A549 treated with RU486 at 1 μM for 4 hours (cell line): ENCODE measurements at places on chromosomes 16 and 17. TPM values are rescaled to one million over a fixed set of nuclear protein-coding genes. Genes with fewer than 3 reads are reported as not detected.

The SLC5A2 gene
- 0.13 to 0.29 TPM in 2 of 5 replicates, not detected in the others for total RNA-seq

The CLEC18C gene
- total RNA-seq: 0.08 to 0.13 TPM in 2 of 5 replicates, not detected in the others

The KRTAP4-7 gene
- total RNA-seq: not detected in 5 replicates

The SPATA32 gene
- total RNA-seq: 0.09 to 0.31 TPM (median 0.13 TPM) in 5 replicates

The STAT5A gene
- 4.7 to 7.6 TPM (median 5.6 TPM) in 5 replicates for total RNA-seq

The AIPL1 gene
- not detected in 5 replicates for total RNA-seq

The KIF2B gene
- total RNA-seq: not detected in 5 replicates

The CACNB1 gene
- 4.5 to 5.5 TPM (median 5.2 TPM) in 5 replicates for total RNA-seq

The CCT6B gene
- 0.37 to 2.4 TPM (median 1.8 TPM) in 5 replicates for total RNA-seq

The PRM1 gene
- not detected in 5 replicates for total RNA-seq

The SNRNP25 gene
- 56.8 to 85.9 TPM (median 71.1 TPM) in 5 replicates for total RNA-seq

The HOXB9 gene
- total RNA-seq: 7.5 to 8.8 TPM (median 8.6 TPM) in 5 replicates

The CYBA gene
- total RNA-seq: 204 to 316 TPM (median 278 TPM) in 5 replicates

The ABCA8 gene
- 0.30 to 0.62 TPM (median 0.34 TPM) in 4 of 5 replicates, not detected in the other for total RNA-seq

The PKMYT1 gene
- total RNA-seq: 57.5 to 96.6 TPM (median 92.5 TPM) in 5 replicates

The TSNAXIP1 gene
- total RNA-seq: 0.33 to 0.71 TPM (median 0.46 TPM) in 5 replicates
